ENCODE measurements at places on chromosomes 7 and 10. TPM values are rescaled to one million over a fixed set of nuclear protein-coding genes. Genes with fewer than 3 reads are reported as not detected.

GRCh38 chr10:20995123-20995987 lies 98.2 kb upstream of the NEBL start:
- H3K27ac ChIP-seq, result no peak overlapping the region
- H3K4me3 ChIP-seq, result no peak overlapping the region
- H3K27me3 ChIP-seq, result no peaks in the 10 kb centered on the region

GRCh38 chr7:33185786-33186185 lies 56.4 kb downstream of the BBS9 start:
- no peak for DNase-seq
- H3K4me1 ChIP-seq, result peaks cover 5% of the 10 kb centered on the region
- H3K4me3 ChIP-seq, result no peak overlapping the region

DNA sequence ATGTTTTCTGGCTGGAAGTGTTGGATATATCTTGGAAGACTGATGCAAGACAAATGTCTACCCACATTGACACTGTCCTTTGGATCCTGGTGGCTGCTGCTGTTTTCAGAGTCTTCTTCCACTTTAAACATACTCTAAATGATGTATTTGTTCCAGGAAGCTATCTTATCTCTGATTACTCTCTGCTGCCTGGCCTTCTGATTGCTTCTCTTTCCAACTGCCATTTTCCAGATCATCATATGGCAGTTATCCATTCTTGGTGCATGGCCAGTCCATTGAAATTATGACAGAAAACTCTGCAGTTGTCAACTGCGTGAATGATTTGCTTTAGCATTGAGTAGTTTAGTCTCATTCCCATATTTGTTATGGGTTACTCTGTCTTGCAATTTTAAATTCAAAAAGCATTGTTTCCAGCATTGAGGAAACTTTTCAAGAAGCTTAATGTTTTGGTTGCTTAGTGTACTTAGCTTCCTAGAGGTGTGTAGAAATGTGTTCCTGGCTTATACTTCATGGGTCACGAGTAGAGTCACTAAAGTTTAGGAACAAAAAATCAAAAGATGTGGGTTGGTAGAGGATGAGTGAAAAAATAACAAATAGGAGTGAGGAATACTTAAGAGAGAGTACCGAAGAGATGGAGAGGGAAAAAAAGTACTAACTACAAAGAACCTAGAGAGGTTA lies 268.3 kb upstream of the MTPN start:
- H3K36me3 ChIP-seq, result no peaks in the 10 kb centered on the region
- H3K4me3 ChIP-seq, result no peak overlapping the region
- H3K27me3 ChIP-seq, result no peaks in the 10 kb centered on the region
- no peaks in the 10 kb centered on the region for H3K4me1 ChIP-seq

- H3K36me3 ChIP-seq, result no peaks in the 10 kb centered on the region
- H3K4me1 ChIP-seq, result no peaks in the 10 kb centered on the region
- no peak overlapping the region for H3K4me3 ChIP-seq
- no peak for DNase-seq
- no peak overlapping the region for H3K27ac ChIP-seq
Measured at GRCh38 chr7:28318101-28318762, 94.1 kb upstream of the CREB5 start.

DNA sequence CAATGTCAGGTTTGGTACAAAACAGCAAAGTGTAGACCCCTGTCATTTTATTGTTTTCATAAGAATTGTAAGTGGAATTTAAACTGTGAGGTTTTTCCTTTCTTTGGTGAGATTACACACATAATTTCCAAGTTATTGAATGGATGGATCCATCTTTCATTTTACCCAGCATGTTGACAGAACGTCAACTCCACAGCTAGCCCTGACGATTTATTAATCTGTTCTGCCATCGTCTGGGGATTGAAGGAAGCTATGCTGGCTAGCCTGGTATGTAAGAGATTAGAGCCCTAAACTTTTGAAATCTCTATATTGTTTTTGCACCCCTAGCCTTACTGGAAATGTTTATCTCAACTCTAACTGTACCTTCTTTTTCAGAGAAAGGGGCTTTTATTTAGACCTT lies 8.6 kb downstream of the WNT16 start:
- peaks cover 24% of the 10 kb centered on the region for H3K27me3 ChIP-seq
- no peak for DNase-seq
- no peak overlapping the region for H3K27ac ChIP-seq

DNA sequence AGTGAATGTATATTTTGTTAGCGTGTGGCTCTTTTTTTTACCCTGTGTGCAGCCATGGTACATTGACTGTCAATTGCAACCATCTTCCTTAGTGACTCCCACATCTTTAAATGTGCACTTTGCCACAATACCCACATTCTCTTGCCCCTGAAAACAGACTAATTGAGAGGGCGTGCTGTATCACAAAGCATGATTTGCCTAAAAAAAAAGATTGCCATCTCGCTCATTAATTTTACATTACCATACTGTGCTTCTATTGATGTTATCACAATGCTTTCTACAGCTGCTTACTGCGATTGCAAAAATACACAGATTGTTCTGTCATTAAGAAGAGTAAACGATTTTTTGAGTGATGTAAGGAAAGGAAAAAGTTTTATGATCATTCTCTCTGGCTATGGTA lies 613.1 kb upstream of the NRP1 start:
- H3K27ac ChIP-seq, result no peak overlapping the region
- H3K4me1 ChIP-seq, result no peaks in the 10 kb centered on the region
- no peak for DNase-seq
- no peak overlapping the region for H3K4me3 ChIP-seq
- no peaks in the 10 kb centered on the region for H3K27me3 ChIP-seq

DNA sequence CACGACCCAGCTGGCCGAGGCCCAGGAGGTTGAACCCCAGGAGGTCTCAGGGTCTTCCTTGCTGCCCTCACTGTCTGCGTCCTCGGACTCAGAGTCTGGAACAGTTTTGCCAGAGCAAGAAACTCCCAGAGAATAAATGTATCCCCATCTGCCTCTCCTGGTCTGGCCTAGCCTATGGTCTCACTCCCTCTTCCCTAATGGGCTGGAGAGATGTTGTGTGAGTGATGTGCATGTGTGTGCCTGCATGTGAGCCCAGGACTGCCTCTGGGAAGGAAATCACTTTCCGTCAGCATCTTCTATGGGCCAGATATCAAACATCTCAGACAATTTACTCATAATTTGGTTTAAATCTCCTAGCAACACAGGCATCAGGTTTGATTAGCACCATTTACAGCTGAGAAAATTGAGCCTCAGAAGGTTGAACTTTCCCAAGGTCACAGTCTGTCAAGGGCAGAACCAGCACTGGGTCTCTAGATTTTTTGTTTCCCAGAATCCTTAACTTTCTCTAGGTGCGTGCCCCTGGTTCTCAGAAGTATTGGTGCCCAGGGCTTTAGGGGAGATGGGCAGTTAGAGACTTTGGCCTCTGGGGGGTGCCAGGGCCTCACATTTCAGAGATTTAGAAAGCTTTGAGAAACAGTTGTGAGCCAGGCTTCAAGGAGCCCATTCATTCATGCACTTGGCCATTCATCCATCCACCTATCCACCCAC lies 4.9 kb downstream of the TMEM270 start:
- no peak overlapping the region for H3K4me3 ChIP-seq
- no peaks in the 10 kb centered on the region for H3K36me3 ChIP-seq
- H3K27ac ChIP-seq, result no peak overlapping the region
- H3K4me1 ChIP-seq, result no peaks in the 10 kb centered on the region

- H3K27ac ChIP-seq, result no peak overlapping the region
- no peak for DNase-seq
- H3K36me3 ChIP-seq, result no peaks in the 10 kb centered on the region
Measured at GRCh38 chr10:89369156-89370105, 8.4 kb upstream of the IFIT1B start.

- DNase-seq, result no peak
- no peaks in the 10 kb centered on the region for H3K36me3 ChIP-seq
- H3K27ac ChIP-seq, result no peak overlapping the region
- no peaks in the 10 kb centered on the region for H3K27me3 ChIP-seq
- peaks cover 19% of the 10 kb centered on the region for H3K4me1 ChIP-seq
Measured at GRCh38 chr7:47288060-47288459, 293.9 kb downstream of the TNS3 start.

GRCh38 chr7:110943701-110944345 lies 147.1 kb upstream of the LRRN3 start:
- H3K27ac ChIP-seq, result no peak overlapping the region
- peaks cover 17% of the 10 kb centered on the region for H3K4me1 ChIP-seq
- H3K4me3 ChIP-seq, result no peak overlapping the region
- DNase-seq, result no peak
- H3K27me3 ChIP-seq, result no peaks in the 10 kb centered on the region

- peaks cover 7% of the 10 kb centered on the region for H3K27me3 ChIP-seq
- H3K4me3 ChIP-seq, result no peak overlapping the region
- H3K36me3 ChIP-seq, result no peaks in the 10 kb centered on the region
Measured at GRCh38 chr10:113390896-113391295, 162.0 kb upstream of the HABP2 start.

- H3K27ac ChIP-seq, result no peak overlapping the region
- no peaks in the 10 kb centered on the region for H3K4me1 ChIP-seq
- H3K27me3 ChIP-seq, result peaks cover 2% of the 10 kb centered on the region
Measured at GRCh38 chr10:129272866-129273650, 194.0 kb upstream of the MGMT start.

GRCh38 chr10:35400595-35401268 lies 64.4 kb downstream of the CCNY start:
- H3K36me3 ChIP-seq, result peaks cover 1% of the 10 kb centered on the region
- no peak overlapping the region for H3K27ac ChIP-seq
- H3K4me1 ChIP-seq, result no peaks in the 10 kb centered on the region
- no peak for DNase-seq
- H3K27me3 ChIP-seq, result no peaks in the 10 kb centered on the region

STEAP4 gene
- total RNA-seq, result 1.1 TPM

NPY4R2 gene
- not detected for total RNA-seq

STOX1 gene
- total RNA-seq, result 0.32 TPM

All from activated T-helper 1 cell treated with anti-CD3 and anti-CD28 coated beads, Interleukin-12 subunit alpha, Interleukin-12 subunit beta, Interleukin-2, Interleukin-4 antibody, amounts not matched to agents 30 ng/mL and 10 ng/mL and 1 ng/mL, durations not matched to agents 14 hours and 24 hours and 36 hours (primary cell).